ENCODE measurements at places on chromosomes 7 and 10. TPM values are rescaled to one million over a fixed set of nuclear protein-coding genes. Genes with fewer than 3 reads are reported as not detected.

The SUFU gene
- total RNA-seq: 3.6 TPM

The LRGUK gene
- 0.88 TPM for total RNA-seq

GRCh38 chr10:133350283-133350949 is 3.2 kb downstream of the PRAP1 start:
- no peaks in the 10 kb centered on the region for H3K36me3 ChIP-seq
- no peaks in the 10 kb centered on the region for H3K4me1 ChIP-seq
- no peak overlapping the region for H3K4me3 ChIP-seq
- DNase-seq: peak; percentile 72
- no peaks in the 10 kb centered on the region for H3K27me3 ChIP-seq

GRCh38 chr10:97032624-97033023 is 153.1 kb downstream of the SLIT1 start:
- peak; percentile 14 for DNase-seq
- H3K27me3 ChIP-seq: peaks cover 47% of the 10 kb centered on the region
- H3K36me3 ChIP-seq: no peaks in the 10 kb centered on the region
- peak overlapping the region; percentile 16 for H3K4me3 ChIP-seq

- no peak overlapping the region for H3K27ac ChIP-seq
- H3K36me3 ChIP-seq: no peaks in the 10 kb centered on the region
- H3K4me1 ChIP-seq: no peaks in the 10 kb centered on the region
- H3K4me3 ChIP-seq: no peak overlapping the region
Measured at GRCh38 chr10:99565166-99565565, 32.4 kb downstream of the NKX2-3 start.

- peaks cover 16% of the 10 kb centered on the region for H3K4me1 ChIP-seq
- H3K4me3 ChIP-seq: no peak overlapping the region
Measured at GRCh38 chr7:1509226-1509625, 5.0 kb upstream of the INTS1 start.
